Spinal cord (tissue), 10 donors: ENCODE measurements at places on chromosomes 11 and 22.
A peak's percentile ranks its signal among the peaks of the same experiment; 100 is the strongest.

DNA sequence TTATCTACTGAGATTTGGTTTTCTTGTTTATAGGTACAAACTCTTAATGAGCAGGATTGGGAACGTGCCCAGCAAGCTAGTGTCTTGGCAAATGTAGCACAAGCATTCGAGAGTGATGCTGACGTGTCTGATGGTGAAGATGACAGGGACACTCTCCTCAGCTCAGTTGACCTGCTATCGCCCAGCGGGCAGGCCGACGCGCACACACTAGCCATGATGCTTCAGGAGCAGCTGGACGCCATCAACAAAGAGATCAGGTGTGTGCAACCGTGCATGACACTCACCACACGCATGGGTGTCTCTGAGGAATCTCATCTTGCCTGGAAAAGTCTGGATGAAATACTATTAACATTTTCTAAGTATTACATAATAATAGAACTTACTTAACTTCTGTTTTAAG, 54.7 kb upstream of the CTTN start:
- no peak for DNase-seq

- no peak for DNase-seq
These were observed 53.8 kb upstream of the THY1 start for GRCh38 chr11:119476666-119477331.

DNA sequence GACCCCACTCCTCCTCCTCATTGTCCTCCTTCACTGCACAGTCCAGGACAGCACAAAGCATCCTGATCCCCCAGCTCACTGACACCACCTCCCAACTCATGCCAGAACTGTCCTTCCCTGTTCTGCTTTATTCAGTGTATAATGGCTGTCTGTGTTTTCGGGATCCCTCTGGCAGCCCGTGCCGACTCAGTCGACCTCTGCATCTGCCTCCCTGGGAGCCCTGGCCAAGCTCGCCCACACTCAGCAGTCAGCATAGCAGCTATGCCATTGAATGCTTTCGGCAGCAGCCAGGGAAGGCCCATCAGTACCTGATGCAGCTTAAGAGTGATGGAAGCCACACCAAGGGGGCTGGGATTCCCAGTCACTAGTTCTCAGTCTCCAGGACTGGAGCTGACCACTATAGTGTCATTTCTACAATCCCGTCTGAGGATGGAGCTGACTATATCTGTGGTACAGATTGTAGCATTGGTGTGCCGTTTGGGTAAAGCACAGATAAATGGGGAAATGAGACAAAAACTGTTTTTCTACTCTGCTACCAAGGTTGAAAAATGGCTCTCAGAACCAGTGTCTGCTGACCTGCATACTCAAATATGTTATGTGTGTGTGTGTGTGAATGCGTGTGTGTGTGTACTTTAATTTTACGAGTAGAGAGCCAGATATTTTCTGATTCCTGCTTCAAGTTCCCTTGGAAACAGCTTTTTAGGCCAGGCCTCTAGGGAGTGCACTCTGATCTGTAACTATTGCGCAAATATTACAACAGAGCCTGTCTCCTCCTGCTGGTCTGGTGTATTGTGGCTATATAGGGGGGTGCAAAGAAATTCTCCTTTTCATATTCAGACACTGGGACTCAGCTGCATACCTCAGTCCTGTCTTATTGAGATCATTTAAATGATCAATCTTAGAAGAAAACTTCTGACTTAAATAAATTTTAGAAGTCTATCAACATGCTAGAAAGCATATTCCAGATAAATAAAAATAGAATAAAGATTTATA, 78.8 kb upstream of the TOP3B start:
- DNase-seq = peak; percentile 22

GRCh38 chr11:116838321-116839084, 1.1 kb upstream of the APOA1 start:
- DNase-seq = no peak

GRCh38 chr11:2652333-2653197, 47.2 kb downstream of the KCNQ1OT1 start:
- DNase-seq = no peak

DNA sequence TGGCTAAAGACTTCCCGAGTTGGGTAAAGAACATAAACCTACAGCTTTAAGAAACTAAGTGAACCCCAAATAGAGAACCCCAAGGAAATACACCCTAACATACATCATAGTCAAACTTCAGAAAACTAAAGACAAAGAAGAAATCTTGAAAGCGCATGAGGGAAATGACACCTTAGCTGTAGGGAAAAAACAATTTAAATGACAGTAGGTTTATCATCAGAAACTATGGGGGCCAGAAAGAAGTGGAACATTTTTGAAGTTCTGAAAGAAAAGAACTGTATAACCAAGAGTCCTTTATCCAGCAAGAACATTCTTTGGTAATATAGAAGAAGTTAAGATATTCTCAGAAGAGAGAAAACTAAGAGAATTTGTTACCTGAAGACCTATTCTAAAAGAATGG, 15.5 kb upstream of the OR2AT4 start:
- no peak for DNase-seq

- no peak for DNase-seq
These were observed 104.7 kb upstream of the SPON1 start for GRCh38 chr11:13857828-13858227.

DNA sequence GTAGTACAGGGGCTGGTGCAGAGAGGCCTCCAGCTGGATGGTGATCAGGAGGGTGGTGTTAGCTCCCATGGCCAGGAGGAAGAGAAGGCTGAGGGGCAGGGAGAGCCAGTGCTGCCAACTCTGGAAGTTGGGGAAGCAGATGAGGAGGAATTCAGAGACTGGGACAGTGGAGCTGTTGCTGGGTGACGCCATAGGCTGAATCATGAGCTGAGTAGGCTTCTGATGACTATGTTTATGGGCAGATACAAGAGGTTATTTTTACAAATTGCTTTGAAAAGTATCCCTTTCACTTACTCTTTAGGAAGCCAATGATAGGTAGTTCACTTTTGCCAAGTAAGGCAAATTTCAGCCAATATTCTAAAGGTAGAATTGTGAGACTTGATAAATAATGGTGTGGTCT, 3.1 kb downstream of the OR56A1 start:
- no peak for DNase-seq

DNA sequence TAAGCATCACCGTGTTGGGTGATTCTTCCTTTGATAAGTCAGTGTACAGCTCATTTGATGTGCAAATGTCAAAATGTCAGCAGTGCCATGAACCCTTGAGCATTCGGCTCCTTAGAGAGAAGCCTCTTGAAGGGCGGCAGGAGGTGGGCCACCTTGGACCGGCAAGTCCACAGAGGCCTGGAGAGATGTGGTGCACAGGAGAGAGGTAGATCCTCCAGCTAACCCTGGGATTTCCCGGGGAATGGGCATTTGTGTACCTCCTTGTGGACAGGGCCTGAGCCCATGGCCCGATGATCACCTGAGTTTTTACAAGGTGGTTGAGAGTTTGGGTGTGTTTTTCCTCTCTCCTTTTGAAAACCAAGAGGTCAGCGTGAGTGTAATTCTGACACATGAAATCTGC, 133.2 kb upstream of the RCN1 start:
- no peak for DNase-seq

- no peak for DNase-seq
These were observed 34.4 kb downstream of the FBXO7 start for GRCh38 chr22:32509045-32509444.

- no peak for DNase-seq
These were observed 108.0 kb upstream of the ANO1 start for GRCh38 chr11:69969890-69970784.

- DNase-seq = no peak
These were observed 1430.0 kb downstream of the BRD1 start for GRCh38 chr22:48397531-48398180.

- DNase-seq = no peak
These were observed 228.4 kb downstream of the BLID start for GRCh38 chr11:121887569-121887968.

GRCh38 chr11:61042537-61042936, 59.8 kb upstream of the CD5 start:
- DNase-seq = no peak

GRCh38 chr11:83723999-83724398, 437.8 kb upstream of the CCDC90B start:
- DNase-seq = no peak

GRCh38 chr11:93655047-93655446, 6.4 kb upstream of the CEP295 start:
- no peak for DNase-seq

- DNase-seq = no peak
These were observed 21.9 kb downstream of the HTR3B start for GRCh38 chr11:113926273-113927197.

DNA sequence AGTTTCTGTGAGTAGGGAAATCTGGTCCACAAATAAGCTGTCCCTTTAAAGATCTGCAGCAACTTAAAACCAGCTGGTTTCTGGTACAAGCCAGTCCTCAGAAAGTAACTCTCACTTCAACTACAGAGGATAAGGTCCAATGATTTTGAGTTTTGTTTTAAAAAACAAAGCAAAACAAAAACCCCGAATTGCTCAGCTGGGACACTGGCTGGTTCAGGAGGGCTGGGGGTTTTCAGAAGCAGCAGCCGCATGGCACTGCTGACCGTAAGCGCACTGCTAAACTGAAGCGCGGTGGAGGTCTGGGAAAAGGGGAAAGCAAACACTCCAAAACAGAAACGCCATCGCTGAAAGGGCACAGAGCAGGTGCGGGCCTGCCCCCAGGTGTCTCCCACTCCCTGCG, 59.7 kb downstream of the MICAL3 start:
- DNase-seq = no peak

DNA sequence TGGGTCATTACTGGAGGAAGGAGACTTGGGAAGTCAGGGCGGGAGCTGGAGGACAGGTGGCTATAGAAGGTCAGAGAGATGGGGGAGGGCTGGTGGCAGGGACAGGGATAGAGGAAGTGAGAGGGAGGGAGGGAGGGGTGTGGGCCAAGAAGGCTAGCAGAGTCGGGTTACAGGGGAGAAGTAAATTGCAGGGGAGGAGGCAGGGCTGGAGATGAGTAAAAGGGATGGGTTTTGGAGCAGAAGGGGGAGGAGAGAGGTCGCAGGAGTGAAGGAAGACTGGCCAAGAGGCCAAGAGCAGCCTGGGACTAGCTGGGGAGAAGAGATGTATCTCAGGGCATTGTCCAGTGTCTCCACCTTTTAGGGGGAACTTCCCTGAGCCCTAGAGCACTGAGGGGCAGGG, 33.0 kb downstream of the LRRC10B start:
- DNase-seq = no peak

- DNase-seq = no peak
These were observed 310.5 kb downstream of the SWAP70 start for GRCh38 chr11:9974375-9974774.

GRCh38 chr11:61679893-61680621, at the start of gene DAGLA:
TSS of gene DAGLA (plus strand) at chr11:61680391. CDS start at chr11:61720156, 39,765 bp downstream.
- peak; percentile 89 for DNase-seq

GRCh38 chr11:36019722-36020121, 75.9 kb downstream of the LDLRAD3 start:
- no peak for DNase-seq

GRCh38 chr11:36265793-36266628, 23.2 kb downstream of the COMMD9 start:
- peak; percentile 77 for DNase-seq

DNA sequence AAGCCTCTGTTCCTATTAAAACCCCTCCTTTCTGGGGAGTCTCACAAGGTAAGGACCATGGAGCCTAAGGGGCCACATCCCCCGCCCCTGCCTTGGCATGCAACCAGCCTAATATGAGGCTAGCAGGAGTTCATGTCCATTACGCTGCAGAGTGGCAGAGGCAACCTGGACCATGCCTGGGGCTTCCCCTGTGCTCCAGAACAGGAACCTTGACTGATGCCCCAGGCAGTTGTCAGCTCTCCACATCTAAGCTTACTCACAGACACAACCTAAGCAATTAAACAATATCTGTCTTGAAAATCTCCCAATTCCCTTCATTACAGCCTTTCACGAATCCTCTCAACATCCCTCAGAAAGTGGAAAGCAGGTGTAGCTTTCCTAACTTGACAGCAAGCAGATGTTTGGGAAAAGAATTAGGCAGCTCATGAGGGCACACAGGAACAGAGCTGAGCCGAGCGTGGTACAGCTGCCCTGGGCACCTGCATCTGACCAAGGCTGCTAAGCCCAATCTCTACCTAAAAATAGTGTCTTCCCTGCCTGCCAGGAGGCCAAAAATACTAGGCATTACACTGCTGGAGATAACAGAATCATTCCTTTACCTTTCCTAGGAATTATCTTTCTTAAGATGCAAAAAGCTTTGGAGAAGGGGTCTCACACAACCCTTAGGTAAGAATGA, 20.8 kb downstream of the C11orf71 start:
- no peak for DNase-seq

DNA sequence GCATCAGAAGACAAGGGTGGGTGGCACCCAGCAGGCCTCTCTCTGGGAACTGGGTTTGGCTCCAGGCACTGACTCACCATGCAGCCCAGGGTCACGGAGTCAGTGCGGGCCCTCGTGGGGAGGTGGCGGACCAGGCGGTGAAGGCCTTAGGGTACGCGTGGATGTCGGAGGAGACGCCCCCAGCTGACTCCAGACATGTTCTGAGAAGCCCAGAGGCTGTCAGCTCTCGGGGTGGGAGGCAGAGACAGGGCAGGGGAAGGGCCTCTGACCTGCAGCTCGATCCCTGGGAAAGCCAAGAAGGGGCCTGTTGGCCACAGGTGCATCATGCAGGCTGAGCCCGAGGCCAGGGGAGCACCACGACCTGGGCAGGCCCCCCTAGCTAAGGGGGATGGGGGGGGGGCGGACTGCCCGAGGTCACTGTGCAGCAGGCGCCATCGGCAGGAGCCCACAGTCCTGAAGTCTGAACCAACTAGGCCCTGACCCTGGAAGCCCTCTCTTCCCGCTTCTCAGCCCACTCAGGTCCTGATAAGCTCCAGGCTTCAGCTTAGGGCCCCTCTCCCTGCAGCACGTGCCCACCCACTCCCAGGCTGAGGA, 18.0 kb downstream of the MOB2 start:
- DNase-seq = no peak

- no peak for DNase-seq
These were observed 5.6 kb downstream of the STX3 start for GRCh38 chr11:59760771-59761170.

DNA sequence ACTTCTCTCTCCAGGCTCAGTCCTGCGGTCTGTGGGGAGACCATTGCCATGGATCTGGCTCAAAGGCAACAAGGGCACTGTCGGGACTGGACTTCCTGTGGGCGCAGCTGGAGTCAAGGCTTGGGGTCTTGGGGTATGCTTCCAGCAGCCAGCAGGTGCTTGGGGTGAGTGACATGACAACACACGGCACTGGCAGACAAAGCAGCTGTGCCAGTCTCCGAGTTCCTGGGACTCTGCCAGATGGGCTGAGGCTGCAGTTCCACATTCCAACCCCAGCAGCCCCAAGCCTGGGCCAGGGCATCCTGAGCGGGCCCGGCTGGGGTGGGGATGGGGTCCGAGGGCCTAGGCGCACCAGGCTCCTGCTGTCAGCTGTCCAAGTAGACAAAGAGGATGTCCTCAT, 12.3 kb downstream of the GUCD1 start:
- DNase-seq = no peak

DNA sequence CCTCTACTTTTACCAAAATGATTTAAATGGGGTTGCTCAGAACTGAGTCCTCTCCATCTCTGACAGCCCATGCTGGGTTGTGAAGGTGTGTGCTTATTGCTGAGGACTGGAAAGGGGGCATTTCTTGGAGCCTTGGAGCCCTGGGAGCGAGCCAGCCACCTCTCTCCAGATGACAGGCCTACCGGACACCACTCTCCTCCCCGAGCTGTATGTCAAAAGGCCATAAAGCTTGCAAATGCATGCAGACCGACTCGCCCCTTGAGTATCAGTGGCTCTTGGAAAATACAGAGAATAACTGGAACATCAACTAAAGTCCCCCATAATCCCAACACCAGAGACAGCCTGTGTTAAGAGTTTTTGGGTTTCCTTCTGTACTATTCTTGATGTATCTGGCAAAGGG, 67.9 kb upstream of the PITPNB start:
- DNase-seq = no peak
